NCI-H748 treated with DMSO at 0.1 percent for 48 hours (cell line): ENCODE measurements at places on chromosomes 3 and 15.
A peak's percentile ranks its signal among the peaks of the same experiment; 100 is the strongest.

- DNase-seq, result peak; percentile 19
Observed at GRCh38 chr3:183823963-183824362, 1.4 kb downstream of the MAP6D1 start.

DNA sequence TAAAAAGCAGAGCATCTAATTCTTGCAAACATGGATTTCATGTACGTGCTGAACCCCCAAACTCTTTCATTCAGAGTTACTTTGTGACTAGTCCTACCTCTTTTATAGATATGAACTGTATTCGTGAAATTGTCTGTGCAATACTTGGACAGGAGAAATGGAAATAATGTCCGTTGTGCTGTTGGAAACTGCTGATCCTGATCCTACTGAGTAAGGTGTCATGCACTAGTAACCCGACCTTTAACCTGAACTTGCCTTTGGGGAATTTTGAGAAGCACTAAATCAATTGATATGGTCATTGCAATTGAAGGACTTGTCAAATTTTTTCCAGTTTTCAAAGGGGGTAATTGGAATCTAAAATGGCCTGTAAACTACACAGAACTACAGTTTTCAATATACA, 856.4 kb downstream of the ROBO1 start:
- DNase-seq, result no peak

GRCh38 chr3:58020783-58021071, 12.5 kb downstream of the FLNB start:
- DNase-seq, result no peak

- DNase-seq, result no peak
Observed at GRCh38 chr3:175478301-175478700, 619.2 kb downstream of the NAALADL2 start.

GRCh38 chr3:128051459-128051836, 789 bp upstream of the SEC61A1 start:
- no peak for DNase-seq

GRCh38 chr3:158768881-158769543, 32.8 kb upstream of the MFSD1 start:
- no peak for DNase-seq
